Germinal center (tissue), 1 donor: ENCODE measurements at places on chromosomes 11 and 22.

- peak; percentile 61 for DNase-seq
Observed at GRCh38 chr11:58525037-58525614, 17.2 kb upstream of the OR5B21 start.

DNA sequence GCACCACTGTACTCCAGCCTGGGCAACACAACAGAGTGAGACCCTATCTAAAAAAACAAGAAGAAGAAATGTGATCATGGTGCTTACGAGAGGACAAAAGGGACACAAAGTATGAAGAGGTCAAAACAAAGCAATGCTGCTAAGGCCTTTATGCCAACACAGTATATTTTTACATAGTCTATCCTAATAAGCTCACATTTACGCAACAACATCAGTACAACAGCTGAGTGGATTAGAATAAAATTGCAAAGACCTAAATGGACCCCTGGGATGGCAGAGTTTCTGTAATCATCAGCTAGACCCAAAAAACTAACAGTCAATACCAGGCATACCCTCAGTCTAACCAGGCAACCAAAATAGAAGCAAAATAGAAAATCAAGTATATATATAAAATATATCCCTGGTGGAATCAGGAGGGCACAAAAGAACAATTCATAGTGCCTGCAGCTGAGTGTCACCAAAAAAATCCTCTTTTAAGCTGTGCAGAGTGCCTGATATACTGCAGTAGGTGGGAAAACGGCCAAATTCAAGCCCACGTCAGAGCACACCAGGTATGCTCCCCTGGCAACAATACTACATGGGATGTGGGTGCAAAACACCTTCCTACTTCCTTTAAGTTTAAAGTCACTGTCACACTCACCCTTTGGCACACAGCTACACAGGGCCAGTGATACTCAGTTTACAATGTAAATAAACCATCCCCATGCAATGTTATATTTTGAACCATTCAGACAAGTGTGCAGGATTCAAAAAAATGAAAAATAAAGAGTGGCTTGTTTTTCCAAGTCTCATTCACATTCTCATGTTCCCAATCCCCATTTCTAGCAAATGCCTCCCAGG is 57.8 kb downstream of the RBFOX2 start:
- DNase-seq = no peak

DNA sequence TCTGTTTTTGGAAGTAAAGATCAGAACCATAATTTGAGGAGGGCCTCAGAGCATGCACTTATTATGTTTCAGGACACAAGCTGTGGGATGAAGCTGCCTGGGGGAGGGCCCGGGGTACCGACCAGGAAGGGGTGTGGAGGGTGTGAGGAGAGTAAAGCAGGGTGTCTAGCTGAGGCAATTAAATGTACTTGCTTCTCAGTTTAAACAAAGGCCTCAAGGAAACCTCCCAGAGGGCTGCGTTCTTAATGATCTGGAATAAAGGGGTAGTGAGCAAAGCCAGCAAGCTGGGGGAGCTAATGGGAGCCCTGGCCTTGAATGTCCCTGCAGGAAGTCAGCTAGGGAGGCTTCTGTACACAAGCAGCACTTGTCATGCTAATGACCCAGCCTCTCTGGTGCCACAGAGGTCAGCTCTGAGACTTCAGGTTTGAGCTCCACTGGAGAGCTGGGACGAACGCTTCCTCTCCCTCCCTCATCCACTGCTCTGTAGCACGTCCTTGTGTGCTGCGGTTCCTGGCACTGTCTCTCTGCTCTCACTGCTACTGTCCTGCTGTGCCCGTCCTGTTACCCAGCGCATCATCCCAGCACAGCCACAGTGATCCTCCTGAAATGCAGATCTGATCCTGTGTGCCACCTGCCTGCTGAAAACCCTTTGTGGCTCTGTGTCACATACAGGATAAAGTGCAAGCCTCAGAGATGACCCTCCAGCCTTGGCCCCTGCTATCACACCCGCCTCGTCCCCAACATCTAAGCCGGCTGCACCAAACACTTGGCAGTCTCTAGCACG is 159.7 kb downstream of the DBX1 start:
- DNase-seq = no peak

DNA sequence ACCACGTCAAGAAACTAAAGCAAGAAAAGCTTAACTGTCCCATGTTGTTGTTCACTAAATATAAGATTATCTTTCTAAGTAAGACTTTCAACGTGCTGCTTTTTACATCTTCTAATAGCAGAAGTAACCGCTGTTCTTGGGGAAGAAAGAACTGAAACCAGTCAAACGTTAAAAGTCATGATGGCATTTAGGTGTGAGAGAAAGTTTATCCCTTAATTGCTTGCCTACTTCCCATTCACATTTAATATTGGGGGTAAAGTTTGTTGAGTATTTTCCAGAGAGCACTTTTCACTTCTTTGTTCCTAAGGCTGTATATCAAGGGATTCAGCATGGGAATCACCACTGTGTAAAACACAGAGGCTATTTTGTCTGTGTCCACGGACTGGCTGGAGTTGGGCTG is 970 bp downstream of the OR5B21 start:
- no peak for DNase-seq

GRCh38 chr11:12433571-12434324 is 56.4 kb downstream of the PARVA start:
- DNase-seq = no peak

DNA sequence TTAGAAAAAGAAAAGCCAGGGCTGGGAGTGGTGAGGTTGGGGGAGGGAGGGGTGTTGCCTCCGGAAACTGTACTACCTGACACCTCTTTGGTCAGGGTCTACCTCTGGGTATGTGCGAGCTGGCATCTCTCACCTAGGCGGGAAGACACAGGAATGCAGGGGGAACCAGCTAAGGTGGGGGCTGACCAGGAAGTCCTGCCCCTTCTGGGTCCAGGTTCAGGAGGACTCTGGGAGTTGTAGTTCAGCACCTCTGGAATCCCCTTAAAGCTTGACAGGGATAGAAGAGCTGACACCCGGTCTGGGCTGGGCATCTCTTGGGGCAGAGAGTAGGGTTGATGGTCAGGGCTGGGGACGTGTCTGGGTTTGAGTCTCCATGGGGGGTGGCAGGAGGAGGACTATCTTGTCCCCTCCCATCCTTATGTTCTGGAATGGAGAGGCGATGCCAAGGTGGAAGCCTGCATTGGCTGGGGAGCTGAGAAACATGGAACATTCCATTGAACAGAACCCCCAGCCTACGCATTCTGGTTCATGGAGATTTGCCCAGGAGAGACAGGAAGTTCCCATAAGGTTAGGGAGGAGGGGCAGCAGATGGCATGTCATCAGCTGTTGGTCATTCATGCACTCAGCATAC is 2.1 kb upstream of the KIAA1671 start:
- DNase-seq = no peak

GRCh38 chr11:33005175-33005574 is 10.5 kb upstream of the DEPDC7 start:
- DNase-seq = no peak

- no peak for DNase-seq
Observed at GRCh38 chr11:68064926-68065325, 26.1 kb downstream of the TCIRG1 start.

DNA sequence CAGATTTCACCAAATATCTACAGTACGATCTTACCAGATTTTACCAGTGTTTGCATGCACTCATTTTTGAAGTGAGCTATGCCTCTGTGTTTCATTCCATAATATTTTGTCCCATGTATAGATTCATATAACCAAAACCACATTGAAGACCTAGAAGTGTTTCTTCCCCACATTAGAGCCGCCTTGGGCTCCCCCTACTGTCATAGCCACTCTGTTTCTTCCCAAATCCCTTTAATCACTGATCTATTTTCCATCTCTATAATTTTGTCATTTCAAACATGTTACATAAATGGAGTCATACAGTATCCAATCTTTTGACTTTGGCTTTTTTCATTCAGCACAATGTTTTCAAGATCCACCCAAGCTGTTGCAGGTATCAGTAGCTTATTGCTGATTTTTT is 12.7 kb downstream of the MRGPRX3 start:
- DNase-seq = no peak

GRCh38 chr11:20117291-20117690 is 43.0 kb downstream of the DBX1 start:
- DNase-seq = no peak

DNA sequence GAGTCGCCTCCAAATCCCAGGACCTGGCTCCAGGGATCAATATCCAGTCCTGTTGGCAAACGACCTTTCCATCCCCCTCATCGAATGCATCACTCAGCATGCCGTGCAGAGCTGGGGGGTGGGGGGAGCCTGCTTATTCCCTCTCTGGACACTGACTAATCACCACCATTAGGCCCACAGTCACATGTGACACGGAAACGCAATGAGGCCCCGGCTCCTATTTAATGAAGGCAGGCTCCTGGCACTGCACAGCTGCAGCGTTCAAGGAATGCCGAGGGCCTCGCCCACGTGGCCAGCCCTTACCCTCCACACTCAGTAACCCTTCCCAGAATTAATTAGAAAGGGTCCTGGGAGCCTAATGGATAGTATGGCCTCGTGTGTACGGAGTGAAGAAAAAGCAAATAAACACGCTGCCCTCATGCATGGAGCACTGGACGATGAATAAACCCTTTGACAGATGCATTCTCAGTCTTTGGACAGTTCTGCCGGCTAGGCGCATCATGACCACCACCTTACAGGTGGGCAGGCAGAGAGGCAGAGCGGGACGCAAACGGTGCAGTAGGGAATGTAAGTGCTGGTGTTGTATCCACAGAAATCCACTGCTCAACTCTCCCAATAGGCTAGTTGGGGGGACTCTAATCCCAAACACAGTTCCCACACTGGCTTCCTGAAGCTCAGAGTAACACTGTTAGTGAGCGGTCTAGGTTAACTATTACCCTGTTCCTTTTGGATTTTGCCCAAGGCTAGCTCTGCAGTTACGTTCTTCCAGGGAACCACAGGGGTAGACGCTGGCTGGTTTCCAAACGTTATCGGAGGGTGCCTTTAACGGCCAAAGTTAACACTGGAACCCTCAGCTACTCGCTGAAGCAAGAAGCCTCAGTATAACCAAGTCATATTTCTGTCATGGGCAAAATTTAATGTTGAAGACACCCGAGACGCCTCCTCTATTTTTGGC is 490.1 kb downstream of the OPCML start:
- no peak for DNase-seq

- no peak for DNase-seq
Observed at GRCh38 chr22:27032091-27032761, 374.8 kb downstream of the MIAT start.

DNA sequence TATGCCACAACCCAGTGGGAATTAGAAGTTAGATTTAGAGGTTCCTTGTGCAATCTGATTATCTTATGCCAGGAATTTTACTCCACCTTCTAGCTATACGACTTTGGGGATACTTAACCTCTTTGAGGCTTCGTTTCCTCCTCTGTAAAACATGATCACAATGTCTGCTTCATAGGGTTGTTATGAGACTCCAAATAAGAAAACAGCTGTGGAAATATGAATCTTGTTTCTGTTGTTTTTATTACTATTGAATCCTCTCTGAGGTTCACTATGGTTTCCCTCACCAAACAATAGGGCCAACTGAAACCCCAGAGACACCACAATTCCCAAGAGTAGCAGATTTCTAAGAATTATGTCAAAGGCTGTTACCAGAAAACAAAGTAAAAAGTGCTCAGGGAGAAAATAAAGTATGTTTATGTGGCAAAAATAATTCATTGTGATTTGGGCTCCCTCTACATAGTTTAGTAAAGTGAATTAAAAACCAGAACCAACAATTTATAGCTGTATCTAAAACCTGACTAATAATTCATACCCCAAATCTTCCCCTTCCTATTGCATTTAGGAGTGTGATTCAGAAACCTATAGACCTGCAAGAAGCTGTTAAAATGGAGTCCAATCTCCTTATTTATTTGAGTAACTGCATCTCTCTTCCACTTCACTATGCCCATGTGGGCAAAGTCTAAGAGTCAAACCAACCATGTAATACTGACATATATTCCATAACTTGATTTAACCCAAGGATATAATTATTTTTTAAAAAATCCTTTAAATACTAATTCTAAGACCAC is 38.4 kb downstream of the AMBRA1 start:
- no peak for DNase-seq

DNA sequence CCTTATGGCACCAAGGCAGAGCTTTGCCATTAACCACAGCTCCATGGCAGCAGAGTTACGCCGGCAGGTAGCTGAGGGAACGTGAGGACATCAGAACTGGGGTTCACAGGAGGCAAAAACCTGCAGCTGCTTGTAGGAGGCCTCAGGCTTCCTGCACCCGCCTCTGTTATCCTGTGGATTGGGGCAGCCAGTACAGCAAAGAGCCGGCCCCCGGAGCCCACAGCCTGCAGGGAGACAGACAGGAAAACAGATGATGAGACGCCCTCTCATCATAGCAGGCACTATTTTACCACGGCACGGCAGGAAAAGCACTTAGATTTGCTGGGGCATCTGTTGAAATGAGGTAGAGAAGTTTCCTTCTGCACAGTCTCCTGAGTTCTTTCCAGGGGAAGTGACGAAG is 870.3 kb downstream of the TBC1D22A start:
- no peak for DNase-seq

GRCh38 chr11:47461876-47462275 is 12.9 kb upstream of the RAPSN start:
- no peak for DNase-seq

DNA sequence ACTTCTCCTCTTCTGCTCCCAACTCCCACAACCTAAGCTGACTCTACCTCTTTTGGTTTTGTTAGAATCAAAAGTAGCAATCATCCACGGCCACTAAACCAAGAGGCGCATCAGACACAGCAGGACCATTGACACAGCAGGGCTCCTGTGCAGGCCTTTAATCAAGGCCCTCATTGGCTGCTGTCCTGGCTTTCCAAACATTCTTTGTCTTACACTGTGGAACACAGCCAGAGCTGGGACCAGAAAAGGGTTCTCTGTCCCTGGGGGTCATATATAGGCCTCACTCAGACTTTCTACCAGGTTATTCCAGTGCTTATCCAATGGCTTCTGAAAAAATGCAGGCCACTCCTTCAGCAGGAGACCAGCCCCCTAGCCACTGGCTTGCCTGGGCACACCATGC is 212.7 kb upstream of the NTM start:
- no peak for DNase-seq

DNA sequence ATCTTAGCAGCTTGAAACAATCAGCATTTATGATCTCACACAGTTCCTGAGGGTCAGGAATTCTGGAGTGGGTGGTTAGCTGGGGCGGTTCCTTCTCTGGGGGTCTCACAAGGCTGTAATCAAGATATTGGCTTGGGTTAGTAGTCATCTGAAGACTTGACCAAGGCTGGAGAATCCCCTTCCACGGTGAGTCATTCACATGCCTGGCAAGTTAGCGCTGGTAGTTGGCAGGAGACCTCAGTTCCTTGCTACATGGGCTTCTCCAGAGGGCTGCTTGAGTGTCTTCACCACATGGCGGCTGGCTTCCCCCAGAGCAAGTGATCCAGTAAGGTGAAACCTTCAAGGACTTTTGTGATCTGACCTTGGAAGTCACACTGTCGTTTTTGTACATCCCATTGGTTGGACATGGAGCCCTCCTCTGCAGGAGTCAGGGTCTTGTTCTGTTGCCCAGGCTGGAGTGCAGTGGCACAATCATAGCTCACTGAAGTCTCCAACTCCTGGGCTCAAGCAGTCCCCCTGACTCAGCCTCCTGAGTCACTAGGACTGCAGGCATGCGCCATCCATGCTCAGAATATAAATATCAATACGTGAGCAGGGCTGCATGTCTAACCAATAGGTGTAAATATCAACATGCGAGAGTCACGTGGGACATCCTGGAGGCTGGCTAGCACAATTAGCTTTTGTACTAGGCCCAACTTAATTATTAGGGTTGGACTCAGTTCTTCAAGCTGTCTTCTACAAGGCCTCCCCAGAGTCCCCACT is 7.2 kb upstream of the NIPSNAP1 start:
- DNase-seq = no peak
